ENCODE measurements at places on chromosomes 12 and 14. TPM values are rescaled to one million over a fixed set of nuclear protein-coding genes. Genes with fewer than 3 reads are reported as not detected.

Gene HOXC12
- total RNA-seq = not detected

Gene GPR84
- not detected for total RNA-seq

Gene TMEM30B
- total RNA-seq = 0.14 TPM

Gene NPAS3
- 0.28 TPM for total RNA-seq

Gene GYS2
- not detected for total RNA-seq

Gene DCN
- 1,181 TPM for total RNA-seq

Gene SDR9C7
- not detected for total RNA-seq

Gene CLEC2B
- total RNA-seq = 22.3 TPM

Gene PLA2G1B
- total RNA-seq = not detected

Gene NKX2-1
- not detected for total RNA-seq

Gene SCN8A
- total RNA-seq = 12.7 TPM

Gene COCH
- total RNA-seq = 0.14 TPM

Gene FGF6
- total RNA-seq = not detected

Gene GLIPR1L1
- not detected for total RNA-seq

Gene CACNA2D4
- total RNA-seq = 0.43 TPM

Gene OR6C3
- not detected for total RNA-seq

Gene RNF41
- total RNA-seq = 165 TPM

Gene MYO1H
- not detected for total RNA-seq

Gene KLRC1
- total RNA-seq = not detected

Gene NANOG
- not detected for total RNA-seq

Gene KIF5A
- total RNA-seq = 0.09 TPM

Gene CDH24
- 6.2 TPM for total RNA-seq
